ENCODE measurements at places on chromosomes 7 and 10.

DNA sequence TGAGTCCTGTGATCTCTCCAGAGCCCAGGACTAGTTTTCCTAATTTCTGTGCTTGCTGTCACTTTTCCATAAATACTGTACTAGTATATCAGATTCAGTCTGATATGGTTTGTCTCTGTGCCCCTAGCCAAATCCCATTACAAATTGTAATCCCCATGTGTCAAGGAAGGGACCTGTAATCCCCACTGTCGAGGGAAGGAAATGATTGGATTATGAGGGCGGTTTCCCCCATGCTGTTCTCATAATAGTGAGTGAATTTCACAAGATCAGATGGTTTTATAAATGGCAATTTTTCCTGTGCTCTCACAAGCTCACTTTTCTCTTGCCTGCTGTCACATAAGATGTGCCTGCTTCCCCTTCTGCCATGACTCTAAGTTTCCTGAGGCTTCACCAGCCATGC lies 54.8 kb upstream of the IFRD1 start:
- no peak for DNase-seq

GRCh38 chr7:38463277-38464225 lies 167.6 kb downstream of the AMPH start:
- peak; percentile 61 for DNase-seq

GRCh38 chr7:39650676-39651075 lies 27.3 kb downstream of the RALA start:
- DNase-seq, result peak; percentile 37

GRCh38 chr10:72037266-72037665 lies 51.1 kb downstream of the SPOCK2 start:
- DNase-seq, result no peak

- DNase-seq, result no peak
Measured at GRCh38 chr10:93062514-93063143, 2.0 kb downstream of the CYP26C1 start.

GRCh38 chr10:121450247-121450646 lies 148.0 kb downstream of the FGFR2 start:
- no peak for DNase-seq

DNA sequence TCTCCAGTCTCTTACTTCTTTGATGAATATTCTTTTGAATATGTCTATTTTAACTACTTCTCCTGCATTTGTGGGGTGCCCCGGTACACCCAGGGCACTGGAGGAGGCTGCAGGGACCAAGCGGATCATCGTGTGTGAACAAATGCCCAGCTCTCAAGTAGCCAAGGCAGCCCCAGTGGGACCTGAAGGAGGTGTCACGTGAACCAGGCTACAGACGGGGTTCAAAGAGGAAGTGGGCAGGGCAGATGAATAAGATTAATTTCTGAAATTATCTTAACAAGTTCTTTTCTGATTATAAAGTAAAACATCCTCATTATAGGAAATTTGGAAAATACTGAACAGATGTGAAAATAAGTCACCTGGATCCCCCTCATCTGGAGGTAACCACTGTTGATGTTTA lies 78.4 kb upstream of the DUSP5 start:
- no peak for DNase-seq

DNA sequence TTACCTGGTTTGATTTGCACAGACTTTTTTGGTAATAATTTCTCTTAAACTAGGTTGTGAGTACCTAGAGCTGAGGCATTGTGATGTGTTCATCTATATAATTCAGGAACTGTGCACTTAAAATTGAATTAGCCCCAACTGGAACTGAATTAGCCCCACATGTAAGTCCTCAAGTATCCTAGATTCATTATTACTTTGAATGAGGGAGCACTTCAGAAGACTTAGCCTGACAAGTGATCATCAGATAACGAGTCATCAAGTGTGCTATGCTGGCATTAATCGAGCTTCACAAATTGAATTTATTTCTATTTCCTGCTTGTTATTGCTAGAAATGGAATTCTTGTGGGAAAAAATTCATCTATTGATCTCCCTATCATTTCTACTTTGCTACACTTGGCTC lies 323.4 kb upstream of the SEMA3D start:
- no peak for DNase-seq

DNA sequence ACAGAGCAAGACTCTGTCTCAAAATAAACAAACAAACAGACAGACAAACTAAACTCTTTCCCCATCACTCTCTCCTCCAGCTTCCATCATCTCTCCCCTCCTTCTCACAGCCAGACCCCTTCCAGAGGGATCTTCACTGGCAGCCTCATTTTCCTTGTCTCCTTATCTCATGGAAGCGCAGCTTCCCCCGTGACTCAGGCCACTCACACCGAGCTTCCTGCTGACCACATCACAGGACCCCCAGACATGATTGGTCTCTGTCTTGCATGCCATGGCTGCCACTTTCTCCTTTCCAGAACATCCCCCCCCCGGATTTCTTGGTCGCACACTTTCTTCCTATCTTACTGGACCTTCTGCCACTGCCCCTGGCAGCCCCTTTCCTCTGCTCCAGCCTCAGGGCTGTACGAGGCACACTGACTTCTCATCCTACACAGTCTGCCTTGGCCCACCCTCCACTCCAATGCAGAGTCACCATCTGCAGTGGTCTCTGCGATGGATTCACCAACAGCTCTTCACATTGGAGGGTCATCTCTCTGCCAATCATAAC lies 4.9 kb upstream of the INSIG1 start:
- no peak for DNase-seq

GRCh38 chr7:38051786-38052185 lies 126.3 kb upstream of the STARD3NL start:
- no peak for DNase-seq

GRCh38 chr10:123355748-123356481 lies 201.7 kb downstream of the BUB3 start:
- no peak for DNase-seq

DNA sequence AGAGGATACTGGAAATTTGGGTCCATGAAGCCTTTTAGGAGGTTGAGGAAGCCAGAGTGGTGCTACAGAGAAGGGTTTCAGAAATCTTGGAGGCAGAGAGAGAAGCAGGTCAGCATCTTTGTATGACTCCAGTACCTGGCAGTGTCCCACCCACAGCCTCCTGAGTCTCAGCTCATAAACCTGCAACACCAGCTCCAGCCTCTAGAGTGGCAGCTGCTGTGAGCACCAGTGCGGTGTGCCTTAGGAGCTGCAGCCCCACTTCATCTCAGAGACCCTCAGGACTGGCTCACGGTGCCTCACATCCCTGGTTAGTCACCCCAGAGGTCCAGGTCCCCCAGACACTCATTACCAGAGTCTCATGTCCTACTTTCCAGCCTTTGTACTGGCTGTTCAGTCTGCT lies 84.8 kb upstream of the PRKAR2B start:
- DNase-seq, result no peak

DNA sequence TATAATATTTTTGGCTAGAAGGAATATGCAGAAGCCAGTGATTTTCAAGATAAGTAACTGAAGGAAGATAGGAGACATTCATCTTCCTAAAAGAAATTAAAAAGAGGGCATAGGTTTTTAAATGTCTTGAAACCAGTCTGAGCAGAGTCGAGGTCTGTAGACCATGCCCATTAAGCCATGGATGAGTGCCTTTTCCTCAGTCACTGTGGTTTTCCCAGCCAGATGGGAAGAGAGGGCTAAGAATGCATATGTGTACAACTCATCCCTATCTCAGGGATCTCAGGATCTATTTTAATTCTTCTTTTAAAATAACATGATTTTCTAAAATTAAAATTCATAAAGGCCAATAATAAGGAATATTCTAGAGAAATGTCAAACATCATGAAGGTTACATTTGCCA lies 112.8 kb downstream of the PPP1R3A start:
- no peak for DNase-seq

DNA sequence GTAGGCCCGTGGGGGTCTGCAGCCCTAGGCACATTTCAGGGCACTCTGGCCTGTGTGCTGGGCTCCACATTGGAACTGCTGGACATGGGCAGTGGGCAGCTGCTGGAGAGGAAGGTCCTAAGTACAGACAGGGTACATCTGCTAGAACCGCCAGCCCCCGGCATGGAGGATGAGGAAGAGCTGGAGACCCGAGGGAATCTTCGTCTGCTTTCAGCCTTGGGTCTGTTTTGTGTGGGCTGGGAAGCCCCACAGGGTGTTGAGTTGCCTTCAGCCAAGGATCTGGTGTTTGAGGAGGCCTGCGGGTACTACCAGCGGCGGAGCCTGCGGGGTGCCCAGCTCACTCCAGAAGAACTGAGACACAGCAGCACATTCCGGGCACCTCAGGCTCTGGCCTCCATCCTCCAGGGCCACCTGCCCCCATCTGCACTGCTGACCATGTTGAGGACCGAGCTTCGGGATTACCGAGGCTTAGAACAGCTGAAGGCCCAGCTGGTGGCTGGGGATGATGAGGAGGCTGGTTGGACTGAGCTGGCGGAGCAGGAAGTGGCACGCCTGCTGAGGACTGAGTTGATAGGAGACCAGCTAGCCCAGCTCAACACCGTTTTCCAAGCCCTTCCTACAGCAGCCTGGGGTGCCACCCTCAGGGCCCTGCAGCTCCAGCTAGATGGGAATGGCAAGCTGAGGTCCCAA lies 1.4 kb downstream of the HPS6 start:
- no peak for DNase-seq

DNA sequence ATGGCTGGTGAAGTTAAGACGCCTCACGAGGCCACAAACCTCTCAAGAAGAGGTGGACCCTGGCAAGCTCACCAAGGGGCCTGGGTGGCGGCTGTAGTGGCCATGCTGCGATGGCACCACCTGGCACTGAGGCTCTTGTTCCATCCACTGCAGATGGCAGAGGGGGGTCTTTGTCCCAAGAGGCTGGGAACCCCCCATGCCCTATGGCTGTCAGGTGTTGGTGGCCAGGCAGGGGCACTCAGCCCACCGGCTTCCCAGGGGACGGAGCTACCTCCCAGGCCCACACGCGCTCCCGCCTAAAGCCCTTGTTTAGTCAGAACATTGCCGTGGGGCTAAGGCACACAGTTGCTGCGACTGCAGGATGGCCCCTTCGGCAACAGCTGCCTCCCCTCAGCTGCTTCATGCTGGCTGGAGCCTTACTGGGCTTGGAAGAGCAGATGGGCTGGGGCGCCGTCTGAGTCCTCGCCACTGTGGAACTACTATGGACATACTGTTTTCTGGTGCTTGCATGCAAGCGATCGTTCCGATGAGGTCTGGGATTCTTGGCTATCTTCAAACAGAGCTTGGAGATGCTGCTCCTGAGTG lies 46.8 kb downstream of the DPYSL4 start:
- DNase-seq, result no peak

DNA sequence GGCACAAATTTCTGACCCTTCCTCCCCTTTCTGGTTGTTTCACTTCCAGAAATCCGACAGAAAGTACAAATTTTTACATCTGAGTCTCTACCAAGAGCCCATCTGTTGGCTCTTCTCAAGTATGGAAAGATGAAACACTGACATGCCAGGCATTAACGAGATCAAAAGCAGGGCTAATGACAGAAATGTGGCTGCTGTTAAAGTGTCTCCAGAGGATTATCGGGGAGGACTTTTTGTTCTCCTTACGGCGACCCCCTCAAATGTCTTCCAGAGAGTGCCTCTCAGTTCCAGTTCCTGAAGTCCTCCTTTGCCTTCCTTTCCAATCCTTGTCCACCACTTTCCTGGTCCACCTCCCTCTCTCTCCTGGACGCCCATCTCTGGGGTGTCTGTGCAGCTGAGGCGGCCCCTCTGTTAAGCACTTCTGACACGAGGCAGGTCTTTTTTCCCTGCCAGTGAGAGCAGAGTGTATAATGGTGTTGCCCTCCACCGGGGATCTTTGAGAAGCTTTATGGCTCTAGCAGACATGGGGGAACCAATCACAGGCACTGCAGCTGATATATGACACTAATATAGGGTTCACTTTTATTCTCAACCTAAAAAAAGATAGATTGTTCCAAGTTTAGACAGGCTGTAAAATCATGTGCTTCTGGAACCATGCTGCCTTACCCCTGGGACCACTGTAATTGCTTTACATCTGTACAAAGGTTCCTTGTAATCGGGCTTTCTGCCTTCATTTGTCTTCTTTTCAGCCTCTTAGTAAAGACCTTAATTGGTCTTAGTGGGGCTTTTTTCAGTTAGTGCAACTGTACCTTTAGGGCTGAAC lies 757.1 kb downstream of the AUTS2 start:
- no peak for DNase-seq

GRCh38 chr10:114009281-114009996 lies 34.2 kb upstream of the ADRB1 start:
- no peak for DNase-seq

- DNase-seq, result no peak
Measured at GRCh38 chr10:865257-865656, 66.2 kb downstream of the LARP4B start.

DNA sequence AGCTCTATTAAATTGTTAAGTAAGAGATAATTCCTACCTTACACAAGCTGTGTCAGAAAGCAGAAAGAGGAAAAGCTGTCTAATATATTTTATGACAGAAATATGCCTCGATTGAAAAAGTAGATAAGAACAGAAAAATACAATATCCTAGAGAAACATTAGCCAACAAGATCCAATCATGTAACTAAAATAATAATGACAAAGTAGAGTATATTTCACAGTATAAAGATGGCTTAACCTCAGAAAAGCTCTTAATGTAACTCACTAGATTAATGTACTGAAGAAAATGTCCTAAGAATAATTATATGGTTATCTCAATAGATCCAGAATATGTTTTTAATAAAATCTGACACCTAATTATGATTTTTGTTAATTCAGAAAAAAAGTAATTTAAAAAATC lies 89.8 kb upstream of the HABP2 start:
- DNase-seq, result no peak

DNA sequence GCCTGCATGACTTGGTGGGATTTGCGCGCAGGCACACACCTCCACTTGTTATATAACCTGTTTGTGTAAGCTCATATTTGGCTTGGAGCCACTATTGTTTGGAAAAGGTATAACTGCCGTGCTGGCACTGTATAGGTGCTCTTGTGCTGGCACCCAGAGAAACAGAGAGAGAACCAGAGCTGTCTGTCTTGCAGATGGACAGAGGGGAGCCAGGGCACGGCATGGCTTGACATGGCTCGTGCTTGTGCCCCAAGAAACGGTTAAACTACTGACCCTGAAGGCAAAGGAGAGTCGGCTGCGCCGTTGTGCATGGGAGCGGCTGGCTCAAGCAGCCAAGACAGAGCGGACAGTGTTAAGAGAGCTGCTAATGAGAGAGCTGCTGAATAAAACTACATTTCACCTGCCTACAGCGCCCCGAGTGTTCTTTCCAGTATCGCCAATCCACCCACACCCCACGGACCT lies 23.2 kb downstream of the RAPGEF5 start:
- DNase-seq, result no peak

GRCh38 chr10:131210181-131210580 lies 101.3 kb downstream of the TCERG1L start:
- DNase-seq, result no peak

DNA sequence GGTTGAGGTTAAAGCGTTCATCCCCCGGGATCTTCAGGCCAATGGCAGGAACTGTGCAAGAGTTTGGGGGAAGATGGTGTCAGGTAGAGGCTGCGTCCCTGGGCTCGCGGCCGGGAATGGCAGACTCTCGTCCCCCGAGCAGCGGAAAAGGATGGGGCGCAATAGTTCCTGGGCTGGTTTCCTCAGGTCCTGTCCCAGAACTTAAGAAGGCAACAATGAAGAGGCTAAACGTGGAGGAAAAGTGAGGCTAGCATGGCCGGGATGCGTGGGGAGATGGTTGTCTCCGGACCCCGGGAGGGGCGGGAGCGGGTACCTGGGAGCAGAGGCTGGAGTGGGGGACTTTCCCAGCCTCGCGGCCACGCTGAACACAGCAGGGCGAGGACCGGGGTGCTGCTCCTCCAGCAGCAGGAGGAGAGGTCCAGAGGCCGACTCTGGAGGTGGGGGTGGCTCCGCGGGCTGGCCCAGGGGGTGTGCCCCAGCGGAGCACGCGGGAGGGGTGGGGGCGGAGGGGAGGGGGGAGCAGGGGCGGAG lies 882 bp downstream of the IRF5 start:
- no peak for DNase-seq

GRCh38 chr7:26993816-26994810 lies 101.7 kb downstream of the HOXA1 start:
- DNase-seq, result peak; percentile 6
